ENCODE measurements at places on chromosomes 3 and 15. TPM values are rescaled to one million over a fixed set of nuclear protein-coding genes. Genes with fewer than 3 reads are reported as not detected.
A peak's percentile ranks its signal among the peaks of the same experiment; 100 is the strongest.

- no peak for DNase-seq
Observed at GRCh38 chr15:64850778-64851502, 9.2 kb downstream of the PLEKHO2 start.

GRCh38 chr3:158355623-158356588 lies 215.1 kb upstream of the MLF1 start:
- no peak for DNase-seq

CASR gene
- total RNA-seq = not detected

GRCh38 chr3:1971780-1972179 lies 126.9 kb upstream of the CNTN4 start:
- peak; percentile 48 for DNase-seq

KLHL6 gene
- 0.11 TPM for total RNA-seq

DNA sequence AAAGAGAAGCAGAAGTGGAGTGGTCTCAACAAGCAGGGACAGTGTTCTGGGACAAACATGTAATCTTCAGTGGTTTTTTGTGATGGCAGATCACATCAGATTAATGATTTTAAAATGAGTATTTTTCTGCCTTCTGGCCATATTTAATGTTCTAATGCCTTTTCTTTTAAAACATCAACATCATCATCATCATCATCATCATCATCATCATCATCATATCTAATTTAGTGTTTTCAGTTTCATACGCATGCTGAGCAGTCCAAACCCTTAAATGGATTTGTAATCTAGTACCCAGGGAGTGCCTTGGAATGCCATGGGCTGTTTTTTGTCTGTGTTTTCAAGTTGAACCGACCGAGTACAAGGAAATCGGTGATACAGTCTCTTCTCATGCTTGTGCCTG lies 68.9 kb downstream of the CACNA2D3 start:
- DNase-seq = no peak

DNA sequence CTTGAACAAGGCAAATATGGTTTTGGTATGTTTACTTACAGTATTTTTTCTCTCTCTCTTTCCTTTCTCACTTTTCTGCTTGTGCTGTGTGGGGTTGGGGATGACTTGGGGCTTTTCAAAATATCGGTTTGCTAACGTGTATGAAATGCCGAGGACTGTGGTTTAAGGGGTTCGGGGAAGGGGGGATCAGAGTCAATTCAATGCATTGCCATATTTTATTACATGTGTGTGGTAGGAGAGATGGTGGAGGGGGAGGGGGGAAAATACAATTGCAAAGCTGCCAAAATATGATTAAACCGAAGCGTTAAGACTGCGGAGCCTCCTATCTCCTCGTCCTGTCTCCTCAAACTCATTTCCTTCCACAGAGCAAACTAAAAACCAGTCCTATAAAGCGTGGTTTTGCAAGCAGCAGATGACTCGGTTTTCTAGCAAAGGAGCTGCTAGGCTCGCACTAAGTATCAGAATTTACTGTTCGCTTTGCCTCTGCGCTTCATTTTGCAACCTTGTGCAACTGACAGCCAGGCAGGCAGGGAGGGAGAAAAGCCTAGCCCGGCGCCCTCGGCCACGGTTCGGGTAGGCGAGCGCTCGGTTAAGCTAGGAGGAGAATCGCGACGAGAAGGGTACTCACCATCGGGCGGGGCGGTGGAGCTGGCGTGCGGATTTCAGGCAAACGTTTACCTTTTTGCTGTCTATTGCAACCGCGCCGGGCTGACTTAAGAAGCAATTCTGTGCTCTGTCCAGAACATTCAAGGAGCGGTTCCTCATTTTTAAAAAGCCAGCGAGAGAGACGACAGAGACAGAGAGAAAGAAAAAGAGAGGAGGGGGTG lies 4.0 kb upstream of the NR2F2 start:
- DNase-seq = peak; percentile 58

DNA sequence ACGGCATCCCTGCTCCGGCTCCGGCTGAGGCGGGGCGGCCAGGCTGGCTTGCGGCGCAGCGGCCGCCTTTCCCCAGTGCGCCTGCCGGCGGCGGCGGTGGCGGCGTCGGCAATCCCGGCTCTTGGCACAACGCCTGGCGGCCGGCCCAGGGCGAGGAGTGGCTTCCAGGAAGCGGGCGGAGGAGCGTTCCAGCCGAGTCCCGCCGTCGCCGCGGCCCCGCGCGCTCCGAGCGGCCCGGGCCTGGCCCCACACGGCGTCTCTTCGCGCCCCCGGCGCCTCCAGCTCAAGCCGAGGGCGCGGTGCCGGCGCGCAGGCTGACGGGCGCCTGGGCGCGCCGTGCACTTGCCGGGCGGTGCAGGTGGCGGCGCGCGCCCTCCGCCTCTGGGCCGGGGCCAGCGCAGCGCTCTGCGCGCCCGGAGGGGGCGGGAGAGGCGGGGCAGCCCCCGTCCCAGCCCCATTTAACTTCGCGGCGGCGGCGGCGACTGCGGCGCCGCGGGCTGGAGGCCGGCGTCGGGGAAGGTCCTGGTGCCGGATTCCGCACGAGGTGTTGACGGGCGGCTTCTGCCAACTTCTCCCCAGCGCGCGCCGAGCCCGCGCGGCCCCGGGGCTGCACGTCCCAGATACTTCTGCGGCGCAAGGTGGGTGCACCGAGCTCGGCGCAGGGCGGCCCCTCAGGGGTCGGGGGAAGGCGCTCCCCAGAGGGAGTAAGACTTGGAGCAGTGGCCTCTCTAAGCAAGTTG lies at the start of gene ADAMTSL3:
TSS of gene ADAMTSL3 (plus strand) at position 485 of the 740 bp plus-strand sequence. CDS start 1,639 bp downstream, outside the sequence.
- peak; percentile 12 for DNase-seq

DNA sequence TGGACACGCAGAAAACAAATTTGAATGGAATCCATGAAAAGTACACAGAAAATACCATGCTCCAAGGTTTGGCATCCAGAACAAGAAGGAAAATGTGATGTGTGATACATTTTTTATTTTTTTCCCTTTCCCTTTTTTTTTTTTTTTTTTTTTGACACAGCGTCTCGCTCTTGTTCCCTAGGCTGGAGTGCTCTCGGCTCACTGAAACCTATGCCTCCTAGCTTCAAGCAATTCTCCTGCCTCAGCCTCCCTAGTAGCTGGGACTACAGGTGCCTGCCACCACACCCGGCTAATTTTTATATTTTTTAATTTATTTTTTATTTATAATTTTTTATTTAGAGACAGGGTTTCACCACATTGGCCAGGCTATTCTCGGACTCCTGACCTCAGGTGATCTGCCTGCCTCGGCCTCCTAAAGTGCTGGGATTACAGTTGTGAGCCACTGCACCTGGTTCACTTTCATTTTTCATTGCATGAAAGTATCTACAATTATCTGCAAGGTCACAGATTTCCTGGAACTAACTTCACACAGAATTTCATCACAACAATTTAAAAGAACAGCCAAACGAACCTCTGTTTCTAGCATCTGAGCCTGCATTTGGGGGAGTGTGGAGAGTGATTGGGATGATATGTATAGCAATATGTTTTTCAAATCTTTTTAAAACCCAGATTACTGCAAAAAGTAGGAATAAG lies 8.3 kb downstream of the POU1F1 start:
- DNase-seq = no peak

Measured in astrocyte (in vitro differentiated cells and primary cell).